ENCODE measurements at places on chromosomes 2 and 18. TPM values are rescaled to one million over a fixed set of nuclear protein-coding genes. Genes with fewer than 3 reads are reported as not detected.

DNA sequence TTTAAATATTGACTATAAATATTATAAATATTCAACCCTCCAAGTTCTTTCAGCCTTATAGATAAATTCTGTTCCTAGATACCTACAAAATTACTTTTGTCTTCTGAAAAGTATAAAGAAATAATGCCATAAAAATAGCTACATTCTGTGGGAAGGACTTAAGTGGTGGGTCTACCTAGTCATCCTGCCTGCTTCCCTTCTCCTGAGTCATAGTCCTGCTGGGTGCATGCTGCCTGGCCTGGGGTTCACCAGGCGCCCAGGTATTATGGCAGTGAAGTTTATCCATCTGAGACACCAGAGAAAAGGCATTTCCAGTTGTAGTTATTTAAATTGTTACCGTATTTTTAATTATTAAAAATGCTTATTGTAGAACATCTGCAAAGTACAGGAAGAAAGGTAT is 167.5 kb downstream of the SLC39A10 start:
- DNase-seq: no peak

DNA sequence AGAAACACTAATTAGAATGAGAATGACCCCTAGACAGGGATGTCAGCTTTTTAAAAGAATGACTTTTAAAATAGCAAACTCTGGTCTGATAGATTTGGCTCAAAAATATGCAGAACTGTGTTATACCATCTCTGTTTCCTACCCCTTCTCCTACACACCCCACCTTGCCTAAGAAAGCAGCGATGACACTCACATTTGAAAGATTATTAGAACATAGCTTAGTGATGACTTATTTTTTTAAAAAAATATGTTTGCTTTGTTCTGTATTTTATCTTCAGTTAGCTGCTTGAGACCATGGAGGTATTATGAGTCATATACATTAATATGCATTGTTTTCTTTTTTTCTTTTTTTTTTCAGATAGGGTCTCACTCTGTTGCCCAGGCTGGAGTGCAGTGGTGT is 176.7 kb upstream of the TPO start:
- no peak for DNase-seq

GRCh38 chr2:236561874-236562273 is 7.8 kb upstream of the ACKR3 start:
- DNase-seq: no peak

DNA sequence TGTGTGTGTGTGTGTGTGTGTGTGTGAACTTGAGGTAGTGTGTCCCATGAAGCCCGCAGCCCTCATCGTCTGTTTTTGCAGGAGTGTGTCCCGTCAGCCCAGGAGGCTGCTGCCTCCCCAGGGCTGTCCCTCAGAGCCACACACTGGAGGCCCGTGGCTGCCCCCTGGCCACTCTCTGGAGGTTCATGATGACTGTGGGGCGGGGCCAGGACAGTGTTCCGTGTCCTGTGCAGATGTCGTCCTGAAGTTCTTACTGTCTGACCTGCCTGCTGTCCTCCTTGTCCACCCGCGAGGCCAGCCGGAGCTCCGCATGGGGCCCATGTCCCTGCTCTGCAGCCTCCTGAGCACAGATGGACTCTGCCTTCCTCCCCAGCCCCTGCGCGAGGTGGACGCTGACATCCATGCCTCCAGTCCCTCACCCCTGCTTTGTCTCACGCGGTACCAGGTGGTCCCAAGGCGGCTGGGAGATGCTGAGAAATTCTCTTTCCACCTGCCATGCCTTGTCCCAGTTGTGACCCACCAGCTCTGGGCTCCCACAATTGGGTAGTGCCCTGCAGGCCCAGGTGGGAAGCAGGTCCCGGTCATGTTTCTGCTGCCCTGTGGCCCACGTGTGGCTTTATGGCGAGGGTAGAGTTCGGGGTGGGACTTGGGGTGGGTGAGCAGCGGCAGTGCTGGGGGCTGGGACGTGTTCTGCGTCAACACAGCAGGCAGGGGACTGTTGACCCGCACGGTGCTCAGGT is 92.8 kb downstream of the NFATC1 start:
- DNase-seq: no peak

GRCh38 chr2:118851650-118852049 is 4.2 kb upstream of the EN1 start:
- no peak for DNase-seq

DNA sequence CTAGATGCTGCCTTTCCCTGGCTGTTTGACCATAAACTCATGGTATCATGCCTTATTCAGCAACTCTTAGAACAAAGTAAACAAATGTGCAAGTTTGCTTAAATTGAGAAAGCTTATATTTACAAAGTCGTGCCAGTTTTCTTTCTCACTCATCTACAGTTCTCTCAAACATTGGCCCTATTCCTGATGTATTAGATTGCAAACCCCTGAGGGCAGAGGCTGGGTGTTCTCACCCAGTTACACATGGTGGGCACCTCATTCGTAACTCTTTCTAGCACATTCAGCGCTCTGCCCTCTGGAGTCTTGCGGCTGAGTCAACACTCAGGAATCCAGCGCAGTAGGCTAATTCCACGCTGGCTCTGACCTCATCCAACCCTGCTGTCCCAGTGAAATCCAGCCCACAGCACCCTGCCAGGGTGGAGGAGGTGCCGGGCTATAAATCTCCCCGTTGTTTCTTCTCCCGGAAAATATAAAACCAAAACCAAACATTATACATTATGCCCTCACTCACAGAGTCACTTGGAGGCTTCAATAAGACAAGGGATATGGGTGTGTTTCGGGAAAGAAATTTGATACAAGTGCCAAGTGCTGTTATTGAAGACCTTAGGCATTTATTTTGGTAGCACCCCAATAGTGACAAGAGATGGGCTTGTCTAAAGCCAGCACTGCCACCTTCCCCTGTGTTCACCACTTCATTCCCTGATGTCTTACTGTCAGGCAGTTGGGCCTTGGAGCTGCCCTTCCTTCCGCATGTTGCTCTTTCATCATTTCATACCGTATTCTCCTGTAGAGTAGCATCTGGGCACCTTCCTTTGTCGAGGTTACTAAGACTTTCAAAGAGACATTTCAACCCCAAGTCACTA is 287.4 kb downstream of the PRKCE start:
- DNase-seq: peak; percentile 78

GRCh38 chr2:66445076-66445924 is 10.4 kb downstream of the MEIS1 start:
- DNase-seq: no peak

The SERPINB4 gene
- polyA plus RNA-seq: not detected

The ITGA6 gene
- 21.6 TPM for polyA plus RNA-seq

DNA sequence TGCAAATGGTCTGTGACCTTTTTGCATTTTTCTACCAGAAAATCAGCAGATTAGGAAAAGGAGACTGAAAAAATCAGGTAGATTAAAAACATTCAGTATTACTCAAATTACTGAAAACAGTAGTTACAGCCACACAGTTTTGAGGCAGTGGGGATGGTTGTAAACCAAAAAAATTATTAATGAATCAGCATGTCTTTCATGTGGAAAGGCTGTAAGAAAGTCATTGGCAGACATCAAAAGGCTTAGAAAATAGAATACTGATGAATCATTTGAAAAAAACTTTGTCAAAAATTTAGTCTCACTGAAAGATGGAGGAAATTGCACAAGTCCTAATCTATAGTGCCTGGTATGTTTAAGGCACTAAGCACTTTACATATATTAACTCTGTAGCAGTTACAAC is 133.9 kb upstream of the GCFC2 start:
- DNase-seq: no peak

The WDR43 gene
- 121 TPM for polyA plus RNA-seq

DNA sequence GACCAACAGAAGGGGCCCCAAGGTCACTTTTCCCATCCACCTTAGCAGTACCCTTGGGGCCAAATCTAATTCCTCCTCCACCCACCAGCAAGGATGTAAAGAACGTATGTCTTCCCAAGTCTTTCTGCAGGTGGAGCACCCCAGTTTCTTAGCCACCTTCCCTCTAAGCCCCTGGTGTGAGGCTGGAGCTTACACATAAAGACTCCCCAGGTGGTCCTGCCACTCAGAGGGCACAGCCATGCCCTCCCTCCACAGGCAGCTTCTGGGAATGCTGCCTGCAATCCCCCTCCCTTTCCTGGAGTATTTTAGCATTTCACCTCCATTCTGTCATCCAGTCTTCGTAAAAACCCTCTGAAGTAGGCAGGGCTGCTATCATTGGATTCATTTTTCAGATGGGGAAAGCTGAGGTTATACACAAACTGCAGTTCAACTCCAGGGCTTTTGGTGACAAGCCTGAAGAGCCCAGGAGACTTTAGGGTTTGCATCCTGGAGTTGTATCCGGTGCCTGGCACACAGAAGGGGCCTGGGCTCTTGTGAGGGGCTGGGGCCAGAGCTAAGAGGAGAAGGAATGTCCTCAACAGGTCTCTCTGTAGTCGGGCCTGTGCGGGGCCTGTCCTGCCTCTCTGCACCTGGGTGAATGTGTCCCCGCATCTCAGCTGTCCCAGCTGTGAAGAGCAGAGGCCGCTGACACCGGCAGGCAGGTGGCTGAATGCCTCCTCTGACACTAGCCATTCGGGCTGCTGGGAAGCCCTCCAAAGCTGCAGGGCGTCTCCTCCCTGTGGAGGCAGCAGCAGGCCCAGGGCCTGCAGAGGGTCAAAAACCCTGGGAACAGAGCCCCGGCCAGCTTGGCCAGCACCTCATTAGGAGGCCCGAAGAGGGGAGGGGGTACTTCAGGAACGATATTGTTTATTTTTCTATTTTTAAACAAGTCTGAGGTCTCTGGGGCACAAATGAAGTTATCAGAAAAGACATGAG is 27.6 kb downstream of the CIB4 start:
- no peak for DNase-seq

- DNase-seq: no peak
Observed at GRCh38 chr2:177211576-177212105, 953 bp upstream of the HNRNPA3 start.

- no peak for DNase-seq
Observed at GRCh38 chr18:35999925-36000324, 27.4 kb downstream of the RMP24 start.

- no peak for DNase-seq
Observed at GRCh38 chr2:151178207-151178606, 83.5 kb downstream of the RBM43 start.

The KCMF1 gene
- polyA plus RNA-seq: 116 TPM

The MDH1B gene
- polyA plus RNA-seq: 0.17 TPM

DNA sequence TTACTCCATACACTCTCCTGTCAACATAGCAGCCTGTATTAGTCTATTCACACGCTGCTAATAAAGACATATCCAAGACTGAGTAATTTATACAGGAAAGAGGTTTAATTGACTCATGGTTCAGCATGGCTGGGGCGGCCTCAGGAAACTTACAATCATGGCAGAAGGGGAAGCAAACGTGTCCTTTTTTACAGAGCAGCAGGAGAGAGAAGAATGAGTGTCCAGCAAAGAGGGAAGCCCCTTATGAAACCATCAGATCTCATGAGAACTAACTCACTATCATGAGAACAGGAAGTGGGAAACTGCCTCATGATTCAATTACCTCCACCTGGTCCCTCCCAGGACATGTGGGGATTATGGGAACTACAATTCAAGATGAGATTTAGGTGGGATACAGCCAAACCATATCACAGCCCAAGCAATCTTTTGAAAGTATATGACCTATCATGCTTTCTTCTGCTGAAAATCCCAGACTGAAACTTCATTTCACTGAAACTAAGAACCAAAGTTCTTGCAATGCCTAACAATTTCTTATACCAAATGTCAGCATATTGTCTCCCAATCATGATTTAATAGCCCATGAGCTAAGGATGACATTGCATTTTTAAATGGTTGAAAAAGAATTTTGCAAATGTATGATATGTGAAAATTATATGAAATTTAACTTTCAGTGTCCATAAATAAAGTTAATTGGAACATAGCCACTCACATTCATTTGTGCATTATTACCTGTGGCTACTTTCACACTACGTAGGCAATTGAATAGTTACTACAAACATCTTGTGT is 686.8 kb upstream of the ZEB2 start:
- no peak for DNase-seq

GRCh38 chr2:217901835-217902378 is 100.9 kb downstream of the TNS1 start:
- peak; percentile 66 for DNase-seq

- no peak for DNase-seq
Observed at GRCh38 chr2:45649462-45649857, 2.0 kb upstream of the PRKCE start.

DNA sequence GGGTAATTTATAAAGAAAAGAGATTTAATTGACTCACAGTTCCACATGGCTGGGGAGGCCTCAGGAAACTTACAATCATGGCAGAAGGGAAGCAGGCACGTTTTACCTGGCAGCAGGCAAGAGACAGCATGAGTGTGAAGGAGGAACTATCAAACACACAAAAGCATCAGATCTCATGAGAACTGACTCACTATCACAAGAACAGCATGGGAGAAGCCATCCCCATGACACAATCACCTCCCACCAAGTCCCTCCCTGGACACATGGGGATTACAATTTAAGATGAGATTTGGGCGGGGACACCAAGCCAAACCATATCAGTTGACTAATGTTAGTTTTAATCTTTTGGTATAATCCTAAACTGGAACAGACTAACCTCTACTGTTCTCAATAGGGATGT is 49.1 kb upstream of the CPO start:
- DNase-seq: no peak

The PARD6G gene
- polyA plus RNA-seq: 3.6 TPM

GRCh38 chr2:24304098-24304497 is 56.2 kb downstream of the ITSN2 start:
- peak; percentile 38 for DNase-seq

GRCh38 chr2:151918308-151918707 is 90.1 kb upstream of the ARL5A start:
- no peak for DNase-seq

The MERTK gene
- 44.7 TPM for polyA plus RNA-seq

GRCh38 chr2:105712166-105712915 is 32.4 kb upstream of the NCK2 start:
- DNase-seq: peak; percentile 41

GRCh38 chr2:26849056-26849999 is 1.4 kb downstream of the DPYSL5 start:
- no peak for DNase-seq

The ARHGAP25 gene
- not detected for polyA plus RNA-seq

- DNase-seq: no peak
Observed at GRCh38 chr2:75532488-75532887, 28.3 kb downstream of the EVA1A start.

GRCh38 chr2:68653034-68653433 is 9.7 kb downstream of the PROKR1 start:
- no peak for DNase-seq

The NOSTRIN gene
- 0.22 TPM for polyA plus RNA-seq

DNA sequence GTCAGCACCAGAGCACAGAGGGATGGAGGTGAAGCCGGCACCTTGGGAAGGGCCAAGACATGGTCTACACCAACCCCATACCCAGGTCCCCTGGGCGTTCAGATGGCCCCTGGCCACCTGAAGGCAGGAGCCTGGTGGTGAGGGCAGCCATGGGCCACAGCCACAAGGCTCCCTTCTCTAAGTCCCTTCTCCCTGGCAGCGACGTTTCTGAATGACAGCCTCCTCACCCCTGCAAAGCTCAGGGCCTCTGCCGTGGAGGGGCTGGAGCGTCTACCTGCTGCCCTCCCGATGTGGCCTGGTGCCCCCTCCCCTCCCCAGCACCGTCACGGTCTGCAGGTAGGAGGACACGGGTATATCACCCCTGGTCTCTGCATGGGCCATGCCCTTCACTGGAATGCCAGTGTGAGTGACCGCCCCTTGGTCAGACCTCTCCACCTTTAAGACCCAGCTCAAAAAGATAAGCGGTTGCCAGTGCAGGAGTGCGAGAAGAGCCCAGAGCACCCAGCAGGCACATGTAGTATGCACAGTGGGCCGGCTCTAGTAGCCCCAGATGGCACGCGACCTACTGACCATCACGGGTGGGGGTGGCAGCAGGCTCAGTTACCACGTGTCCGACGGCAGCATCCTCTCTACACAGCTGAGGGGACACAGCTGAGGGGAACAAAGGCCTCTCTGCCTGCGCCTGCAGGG is 46.6 kb downstream of the HS6ST1 start:
- DNase-seq: no peak

Measured in HepG2 (cell line).